BE2C (cell line): ENCODE measurements at places on chromosomes 11 and 22.

DNA sequence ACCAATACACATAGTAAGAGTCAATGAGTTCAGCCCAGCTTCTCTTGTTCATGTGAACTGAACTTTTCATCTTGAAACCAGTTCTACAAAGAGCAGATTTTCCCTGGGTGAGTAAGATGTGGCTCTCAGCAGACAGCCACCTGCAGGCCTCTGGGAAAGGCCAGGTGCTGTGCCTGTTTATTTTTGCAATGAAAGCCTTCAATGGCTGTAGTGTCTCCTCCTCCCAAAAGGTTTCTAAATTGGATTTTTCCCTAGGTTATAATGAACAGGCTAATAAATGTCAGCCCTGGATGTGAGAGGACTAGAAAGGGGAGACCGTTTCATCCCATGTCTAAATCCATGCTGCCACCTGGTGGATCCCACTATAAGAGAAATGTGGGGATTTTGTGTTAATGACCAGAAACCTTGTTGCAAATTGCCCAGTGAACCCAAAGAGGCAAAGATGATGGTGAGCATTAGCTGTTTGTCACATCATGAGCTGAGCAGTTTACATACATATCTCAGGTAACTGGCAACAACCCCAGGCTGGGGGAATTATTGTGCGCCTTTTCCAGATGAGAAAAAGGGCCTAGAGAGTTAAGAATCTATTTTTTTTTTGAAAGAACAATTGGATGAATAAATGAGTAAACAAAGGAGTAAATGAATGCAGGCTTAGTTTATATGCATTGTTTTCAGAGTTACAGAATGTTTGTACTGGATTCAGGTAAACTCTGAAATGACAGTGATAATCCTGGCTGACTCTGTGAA is 12.7 kb downstream of the C11orf91 start:
- DNase-seq: peak; percentile 37

- DNase-seq: no peak
These were observed 87.9 kb upstream of the CLPB start for GRCh38 chr11:72522186-72522585.

DNA sequence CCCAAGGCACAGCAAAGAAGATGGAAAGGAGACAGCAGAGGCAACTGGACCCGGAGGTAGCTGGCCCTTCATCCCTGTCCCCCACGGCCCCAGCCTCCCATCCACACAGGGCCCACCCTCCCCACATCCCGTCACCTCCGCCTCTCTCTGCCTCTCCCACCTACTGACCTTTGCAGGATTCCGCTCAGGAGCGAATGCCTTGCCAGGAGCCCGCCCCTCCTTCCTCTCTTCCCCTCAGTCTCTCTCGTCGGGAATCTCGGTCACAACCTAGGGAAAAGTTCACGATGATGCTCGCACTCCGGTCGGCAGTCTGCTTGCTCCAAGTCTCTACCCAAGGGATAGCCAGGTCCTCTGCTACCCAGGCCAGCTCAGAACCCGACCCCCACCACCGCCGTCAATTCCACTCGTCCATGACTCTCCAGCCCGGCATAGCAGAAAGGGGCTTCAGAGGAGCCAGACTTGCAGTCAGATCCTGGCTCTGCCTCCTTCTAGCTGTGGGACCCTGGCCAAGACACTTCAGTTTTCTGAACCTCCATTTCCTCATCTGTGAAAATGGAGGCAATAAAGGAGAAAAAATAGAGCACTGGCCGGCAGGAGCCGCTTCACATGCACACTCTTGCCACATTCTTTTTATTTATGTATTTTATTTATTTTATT is 10.2 kb downstream of the AHNAK start:
- DNase-seq: no peak

DNA sequence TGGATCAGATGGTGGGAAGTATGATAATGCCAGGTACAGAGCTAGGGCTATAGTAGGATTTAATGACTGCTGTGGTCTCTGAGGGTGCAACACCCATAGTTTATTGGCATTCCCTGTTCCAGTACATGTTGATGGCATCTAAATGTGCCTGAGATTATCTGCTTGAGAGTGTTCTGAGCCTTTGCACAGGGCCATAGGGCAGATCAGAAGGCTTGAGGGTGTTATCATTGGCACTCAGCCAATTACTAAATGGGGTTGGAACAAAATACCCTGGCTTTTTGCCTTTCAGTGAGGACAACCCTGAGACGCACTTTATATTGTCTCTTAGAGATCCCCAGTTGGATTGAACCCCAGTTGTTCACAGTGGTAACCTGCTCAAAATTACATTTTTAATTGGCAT is 6.7 kb downstream of the SLC5A12 start:
- no peak for DNase-seq

DNA sequence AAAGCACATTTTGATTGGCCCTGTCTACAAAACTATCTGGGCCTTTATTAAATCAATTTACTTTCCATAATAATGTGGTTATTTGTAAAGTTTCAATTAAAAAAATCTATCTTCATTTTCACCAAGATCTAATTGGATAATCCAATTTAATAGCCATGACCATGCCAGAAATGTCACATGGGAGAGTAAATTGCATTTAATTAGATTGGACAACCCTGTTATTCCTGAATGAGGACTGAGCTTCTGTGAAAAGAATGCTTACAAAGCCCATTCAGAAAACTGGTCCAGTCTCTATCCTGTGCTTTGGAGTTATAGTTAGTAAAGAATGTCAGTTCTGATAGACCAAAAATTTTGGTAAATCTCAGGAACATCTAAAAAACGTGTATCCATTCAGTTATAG is 541.9 kb upstream of the ANO5 start:
- no peak for DNase-seq

GRCh38 chr22:41524809-41525449 is 19.3 kb downstream of the POLR3H start:
- no peak for DNase-seq

DNA sequence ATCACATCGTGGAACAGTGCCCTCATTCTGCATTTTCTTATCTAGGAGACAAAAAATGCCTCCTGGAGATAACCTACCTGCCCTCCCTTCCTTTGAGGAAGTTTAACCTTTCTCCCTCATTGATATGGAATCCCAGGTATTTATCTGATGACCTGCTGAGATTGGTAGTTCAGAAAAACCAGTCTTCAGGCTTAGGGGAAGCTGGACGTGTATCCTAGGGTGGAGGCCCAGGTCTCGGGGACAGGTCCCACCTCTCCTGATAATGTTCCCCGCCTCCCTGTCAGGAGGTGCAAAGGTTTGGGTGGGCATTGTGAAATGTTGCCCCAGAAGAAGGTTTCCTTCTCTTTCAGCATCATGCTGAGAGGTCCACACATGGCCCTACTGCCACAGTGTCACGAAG is 186.9 kb upstream of the NAV2 start:
- no peak for DNase-seq

DNA sequence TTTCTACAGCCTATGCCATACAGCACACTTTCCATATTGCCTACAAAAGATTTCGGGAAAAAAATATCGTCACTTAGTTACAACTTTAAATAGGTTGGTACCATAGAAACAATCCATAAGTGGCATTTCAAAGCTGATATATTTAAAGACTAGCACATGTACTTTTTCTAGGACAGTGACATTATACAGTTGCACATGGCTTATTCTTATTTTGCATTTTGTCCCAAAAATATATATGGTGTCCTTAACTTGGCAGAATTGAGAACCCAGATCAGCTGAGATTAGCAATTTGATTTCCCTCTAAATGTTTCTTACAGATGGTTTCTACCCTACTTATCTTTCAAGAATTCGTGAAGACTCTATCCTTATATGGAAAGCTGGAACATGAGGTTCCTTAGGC is 3.7 kb upstream of the TFIP11 start:
- no peak for DNase-seq

DNA sequence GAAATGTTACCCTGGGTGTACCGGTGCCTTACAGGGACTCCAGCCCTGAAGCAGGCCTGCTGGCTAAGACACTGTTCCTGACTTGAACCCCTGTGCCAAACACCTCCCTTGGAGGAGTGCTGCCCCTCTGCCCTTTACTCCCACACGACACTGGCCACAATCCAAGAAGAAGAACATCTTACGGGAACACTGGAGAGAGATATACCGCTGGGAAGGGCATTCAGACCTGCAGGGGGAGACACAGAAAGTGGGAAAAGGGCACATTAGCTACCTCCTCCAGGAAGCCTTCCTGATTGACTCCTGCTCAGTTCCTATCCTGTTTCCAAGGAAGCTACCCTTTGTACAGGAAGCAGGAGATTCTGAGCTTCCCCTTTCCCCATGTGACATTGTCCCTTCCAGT is 18.7 kb downstream of the TMPRSS13 start:
- no peak for DNase-seq

DNA sequence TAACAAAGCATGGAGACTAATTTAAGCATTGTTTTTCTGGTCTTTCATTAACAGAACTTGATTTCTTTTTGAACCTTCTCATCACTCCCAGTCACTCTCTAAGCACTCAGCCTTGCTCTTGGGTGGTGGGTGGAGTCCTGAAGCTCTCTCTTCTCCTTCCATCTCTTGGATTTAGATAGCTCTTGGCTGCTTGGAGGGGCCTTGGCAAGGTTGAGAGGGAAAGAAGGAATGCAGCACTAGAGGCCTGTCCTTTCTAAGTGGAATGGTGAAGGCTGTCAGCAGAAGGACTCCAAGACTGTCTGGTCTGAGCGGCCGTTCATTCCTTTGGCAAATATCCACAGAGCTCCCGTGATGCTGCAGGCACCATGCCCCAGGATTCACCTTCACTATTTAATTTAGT is 168.6 kb upstream of the E2F8 start:
- DNase-seq: no peak

DNA sequence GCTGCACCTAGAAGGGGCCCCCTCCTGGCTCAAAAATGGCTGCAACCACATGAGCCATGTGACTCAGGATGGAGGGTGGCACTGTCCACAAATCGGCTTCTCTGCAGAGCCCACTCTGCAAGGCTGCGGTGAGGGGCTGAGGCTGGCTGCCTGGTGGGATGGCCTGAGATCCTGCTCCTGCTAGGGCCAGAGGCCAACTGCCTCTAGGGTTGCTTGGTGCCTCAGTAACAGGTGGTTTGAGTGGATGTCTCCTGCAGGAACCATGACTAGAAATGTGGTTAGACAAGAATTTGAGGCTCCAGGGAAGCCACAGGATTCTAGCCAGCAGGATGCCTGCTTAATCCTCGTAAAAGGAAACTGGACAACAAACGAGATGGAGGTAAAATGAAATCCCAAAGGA is 17.1 kb downstream of the PATZ1 start:
- no peak for DNase-seq

- DNase-seq: no peak
These were observed 35.6 kb upstream of the TP53I11 start for GRCh38 chr11:44986315-44986714.

DNA sequence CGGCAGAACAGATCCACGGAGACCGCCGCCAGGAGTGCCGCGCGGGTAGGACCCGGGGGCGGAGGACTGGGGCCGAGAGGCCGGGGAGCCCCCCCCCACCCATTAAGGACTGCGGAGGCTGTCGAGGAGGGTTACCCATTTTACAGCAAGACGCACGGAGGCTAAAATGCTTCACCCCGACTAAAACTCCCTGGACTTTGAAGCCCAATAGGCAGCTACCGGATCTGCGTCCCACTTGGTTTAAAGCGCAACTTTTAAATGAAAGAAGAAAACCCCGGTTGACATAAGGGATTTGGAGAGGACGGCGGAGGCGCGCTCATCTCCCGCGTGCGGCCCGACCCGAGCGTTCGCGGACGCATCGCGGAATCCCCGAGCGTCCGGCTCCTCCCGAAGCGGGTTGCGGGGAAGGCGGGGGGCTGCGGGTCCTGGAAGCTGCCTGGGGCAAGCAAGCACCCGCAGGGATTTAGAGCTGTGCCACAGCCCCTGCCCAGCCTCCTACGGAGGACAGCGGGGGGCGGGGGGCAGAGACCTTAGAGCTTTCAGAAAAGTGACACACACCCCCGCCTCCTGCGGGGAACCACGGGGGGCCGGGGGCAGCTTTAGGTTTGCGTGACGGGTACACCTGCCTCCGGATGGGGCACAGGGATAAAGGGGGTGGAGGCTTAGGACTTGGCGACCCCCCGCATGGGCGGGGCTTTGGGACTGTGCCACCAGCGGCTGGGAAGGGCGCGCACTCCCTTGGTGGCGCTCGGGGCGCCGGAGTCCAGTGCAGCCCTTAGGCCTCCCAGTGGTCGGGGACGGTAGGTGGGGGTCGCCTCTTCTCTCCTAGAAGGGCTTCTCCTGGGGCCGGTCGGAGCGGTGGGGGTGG is 760 bp upstream of the CELSR1 start:
- DNase-seq: peak; percentile 46

- DNase-seq: peak; percentile 22
These were observed 19.1 kb downstream of the MUC6 start for GRCh38 chr11:1017269-1018005.

- DNase-seq: peak; percentile 70
These were observed 2.0 kb downstream of the DAGLA start for GRCh38 chr11:61682093-61682732.

DNA sequence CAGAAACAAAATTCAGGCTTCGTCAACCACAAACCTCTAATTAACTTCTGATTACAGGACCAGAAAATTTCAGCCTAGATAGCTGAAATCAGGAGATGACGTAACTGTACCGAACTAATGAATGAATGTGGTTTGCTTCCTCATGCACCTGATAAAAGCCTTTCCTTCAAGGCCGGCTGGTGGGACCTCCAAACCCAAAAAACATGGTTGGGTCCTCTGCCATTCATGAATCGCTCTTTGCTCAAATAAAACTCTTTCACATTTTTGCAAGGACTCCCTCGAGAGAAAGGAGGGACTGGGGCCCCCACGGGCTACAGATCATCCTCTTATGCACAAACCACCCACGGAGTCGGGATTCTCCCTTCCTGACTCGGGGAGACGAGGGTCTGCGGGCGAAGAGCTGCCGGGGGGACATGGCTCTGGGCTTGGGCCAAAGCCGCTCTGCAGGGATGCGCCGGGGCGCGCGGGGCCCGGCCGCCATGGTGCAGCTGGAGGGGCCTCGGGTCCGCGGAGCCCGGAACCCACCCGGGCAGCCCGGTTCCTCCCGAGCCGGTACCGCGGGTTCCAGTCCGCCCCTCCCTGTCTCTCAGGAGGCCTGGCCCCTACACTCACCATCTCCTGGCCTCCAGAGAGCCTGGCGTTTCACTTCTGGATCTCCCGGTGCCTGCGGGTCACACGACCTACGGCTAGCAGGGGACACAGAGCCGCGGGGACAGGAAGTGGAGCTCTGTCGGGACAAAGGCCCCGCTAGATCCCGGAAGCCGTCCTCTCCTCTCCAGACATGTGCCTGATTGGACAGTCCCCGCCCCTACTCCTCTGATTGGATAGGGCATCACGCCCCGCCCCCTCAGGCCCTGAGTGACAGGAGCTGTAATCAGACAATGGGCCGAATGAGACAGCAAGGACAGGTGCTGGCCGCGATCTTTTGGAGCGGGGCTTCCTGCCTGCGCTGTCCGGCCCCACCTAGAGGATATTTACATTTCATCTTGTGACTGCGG is at the start of gene ZNF195:
Gene ZNF195, minus strand, starts transcription at position 721 of the 998 bp plus-strand sequence. Its CDS starts 106 bp downstream, at position 615.
- peak; percentile 95 for DNase-seq

- DNase-seq: no peak
These were observed 54.1 kb downstream of the MCAM start for GRCh38 chr11:119262668-119263351.
